ENCODE measurements at places on chromosomes 2 and 18. TPM values are rescaled to one million over a fixed set of nuclear protein-coding genes. Genes with fewer than 3 reads are reported as not detected.

HOXD12 gene
- not detected for total RNA-seq

DSG4 gene
- not detected for total RNA-seq

COL4A3 gene
- 16.5 TPM for total RNA-seq

DNA sequence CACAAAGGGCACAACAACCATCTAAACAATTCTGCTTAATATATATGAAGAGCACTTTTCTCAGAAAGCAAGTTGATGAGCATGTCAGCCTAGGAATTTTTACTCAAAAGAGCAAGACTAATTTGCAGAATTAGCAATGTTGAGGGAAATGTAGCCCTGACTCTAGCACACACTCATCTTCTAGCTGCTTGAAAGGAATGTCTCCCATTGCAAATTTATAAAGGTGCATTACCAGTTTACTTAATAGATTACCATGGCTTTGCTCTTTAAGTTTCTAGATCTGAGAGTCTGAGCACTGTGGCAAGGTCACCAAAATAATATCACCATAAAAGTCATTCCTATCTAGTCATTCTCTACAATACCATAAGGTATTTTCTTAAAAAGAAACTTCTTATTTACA, 40.8 kb downstream of the USP40 start:
- H3K4me1 ChIP-seq = no peaks in the 10 kb centered on the region
- peaks cover 4% of the 10 kb centered on the region for H3K36me3 ChIP-seq
- H3K27ac ChIP-seq = no peak overlapping the region
- no peak for DNase-seq

- no peak overlapping the region for H3K4me3 ChIP-seq
- H3K27me3 ChIP-seq = peaks cover 4% of the 10 kb centered on the region
- no peaks in the 10 kb centered on the region for H3K36me3 ChIP-seq
These were observed 3.4 kb upstream of the DNAJC5G start for GRCh38 chr2:27271631-27272340.

Measured in body of pancreas (tissue), 4 donors.